GM12864 (cell line): ENCODE measurements at places on chromosomes 1 and 21.

GRCh38 chr1:68166348-68166747, 66.0 kb downstream of the WLS start:
- no peak for DNase-seq

- DNase-seq: no peak
Observed at GRCh38 chr1:213541641-213542040, 446.1 kb upstream of the PROX1 start.

- no peak for DNase-seq
Observed at GRCh38 chr1:207808911-207809555, 57.2 kb downstream of the CD46 start.

- no peak for DNase-seq
Observed at GRCh38 chr1:204390751-204391466, 20.7 kb downstream of the PPP1R15B start.

GRCh38 chr1:21634806-21635535, 34.2 kb downstream of the RAP1GAP start:
- no peak for DNase-seq

DNA sequence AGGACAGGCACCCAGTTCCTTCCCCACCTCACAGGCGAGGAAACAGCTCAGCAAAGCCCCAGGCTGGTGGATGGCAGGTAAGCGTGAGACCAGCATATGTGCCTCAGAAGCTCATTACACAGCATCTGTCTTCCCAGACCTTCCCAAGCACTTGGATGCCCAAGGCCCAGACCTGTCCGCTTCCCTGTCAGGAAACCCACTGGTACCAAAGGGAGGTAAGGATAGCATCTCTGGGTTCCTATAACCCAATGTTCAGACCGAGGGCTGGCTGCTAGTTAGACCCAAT, 3.3 kb downstream of the POFUT2 start:
- no peak for DNase-seq

DNA sequence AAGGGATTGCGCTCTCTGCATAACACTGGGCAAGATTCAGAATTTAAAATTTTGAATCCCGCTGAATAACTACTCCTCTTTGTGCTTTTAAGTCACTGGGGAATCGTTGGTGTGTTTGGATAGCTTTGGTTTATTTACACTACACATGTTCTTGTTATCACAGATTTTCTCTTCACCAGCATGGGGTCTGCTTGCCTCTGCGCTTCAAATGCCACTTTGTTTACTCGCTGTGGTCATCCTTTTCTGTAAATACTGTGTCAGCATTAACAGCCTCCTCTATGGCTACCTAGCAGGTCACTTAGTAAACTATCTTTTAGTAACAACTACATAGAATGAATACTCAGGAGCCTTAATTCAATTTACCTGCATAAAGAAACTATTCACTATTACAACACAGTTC, 14.4 kb upstream of the KCNH1 start:
- DNase-seq: no peak

GRCh38 chr1:90488451-90488850, 228.7 kb downstream of the BARHL2 start:
- DNase-seq: no peak

DNA sequence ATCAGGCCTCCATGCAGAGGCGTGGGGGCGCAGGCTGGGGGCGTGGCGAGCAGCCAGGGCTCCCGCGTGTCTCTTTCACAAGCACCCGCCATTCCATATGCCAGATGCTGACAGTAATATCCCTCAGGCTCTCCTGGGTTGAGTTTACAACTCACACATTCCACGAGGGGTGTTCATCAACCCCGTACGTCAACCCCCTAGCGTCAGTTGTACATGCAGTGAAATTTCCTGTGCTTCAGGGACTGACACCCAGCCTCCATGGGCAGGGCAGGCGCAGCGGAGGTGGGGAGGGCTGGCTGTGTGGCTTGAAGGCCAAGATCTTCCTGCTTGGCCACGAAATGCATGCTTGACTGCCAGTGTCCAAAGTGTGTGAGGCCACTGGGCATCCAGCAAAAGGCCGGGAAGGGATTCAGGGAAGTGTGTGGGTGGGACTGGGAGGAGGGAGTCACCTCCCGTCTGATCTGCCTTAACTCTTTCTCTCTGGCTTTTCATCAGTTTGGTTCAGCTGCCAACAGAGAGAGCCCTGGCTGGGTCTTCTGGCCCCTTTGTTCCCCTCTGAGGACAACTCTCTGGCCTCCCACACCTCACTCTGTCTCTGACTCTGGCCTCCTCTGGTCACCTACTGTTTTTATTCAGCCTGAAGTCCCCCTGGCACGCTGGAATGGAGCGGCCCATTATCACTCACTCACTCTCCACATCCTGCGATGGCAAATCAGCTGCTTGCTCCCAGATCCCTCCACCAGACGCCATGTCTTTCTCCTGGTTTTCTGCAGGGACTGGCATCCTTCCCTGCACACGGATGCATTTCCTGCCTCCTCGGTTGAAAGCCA, 33.8 kb downstream of the CLIC6 start:
- DNase-seq: no peak

DNA sequence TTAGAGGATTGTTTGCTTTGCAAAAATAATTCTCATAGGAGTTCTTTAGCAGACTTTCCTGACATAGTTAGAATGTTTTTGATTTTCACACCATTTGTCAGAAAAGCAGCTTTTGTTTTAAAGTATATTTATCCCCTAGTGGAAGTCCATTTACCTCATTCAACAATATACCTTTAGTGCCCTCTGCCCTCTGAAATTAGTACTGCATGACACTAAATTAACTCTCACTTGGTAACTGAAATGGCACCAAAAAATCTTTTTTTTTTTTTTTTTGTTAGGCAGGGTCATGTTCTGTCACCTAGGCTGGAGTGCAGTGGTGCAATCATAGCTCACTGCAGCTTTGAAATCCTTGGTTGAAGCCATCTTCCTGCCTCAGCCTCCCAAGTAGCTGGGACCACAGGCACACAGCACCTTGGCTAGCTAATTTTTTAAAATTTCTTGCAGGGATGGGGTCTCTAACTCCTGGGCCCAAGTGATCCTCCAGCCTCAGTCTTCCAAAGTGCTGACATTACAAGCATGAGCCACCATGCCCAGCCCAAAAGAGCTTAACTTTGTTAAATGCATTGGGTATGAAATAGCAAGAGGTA, 13.6 kb downstream of the LRRC42 start:
- no peak for DNase-seq

DNA sequence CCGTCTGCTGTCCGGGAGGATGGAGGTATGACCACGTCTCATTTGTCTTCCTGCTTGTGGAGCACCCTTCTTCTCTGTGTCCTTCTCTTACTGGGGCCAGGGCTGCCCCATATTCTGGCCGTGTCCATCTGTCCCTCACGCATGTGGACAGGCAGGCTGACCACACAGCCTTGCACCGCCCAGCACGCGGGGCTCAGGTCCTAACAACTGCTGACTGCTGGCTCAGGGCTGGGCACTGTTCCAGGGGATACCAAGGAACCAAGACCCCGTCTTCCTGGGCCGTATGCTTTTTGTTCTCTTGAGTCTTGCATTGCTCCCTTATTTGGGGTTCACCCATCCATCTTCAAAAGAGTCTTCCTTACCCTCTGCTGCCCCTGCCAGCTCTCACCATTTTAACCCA, 17.5 kb upstream of the SPSB1 start:
- DNase-seq: no peak

GRCh38 chr1:204742676-204743251, 57.2 kb upstream of the LRRN2 start:
- DNase-seq: no peak

- no peak for DNase-seq
Observed at GRCh38 chr1:202589190-202589930, 120.9 kb downstream of the SYT2 start.

- DNase-seq: no peak
Observed at GRCh38 chr1:42259739-42260064, 75.3 kb downstream of the FOXJ3 start.

- DNase-seq: no peak
Observed at GRCh38 chr1:119805746-119806145, 5.5 kb downstream of the REG4 start.

DNA sequence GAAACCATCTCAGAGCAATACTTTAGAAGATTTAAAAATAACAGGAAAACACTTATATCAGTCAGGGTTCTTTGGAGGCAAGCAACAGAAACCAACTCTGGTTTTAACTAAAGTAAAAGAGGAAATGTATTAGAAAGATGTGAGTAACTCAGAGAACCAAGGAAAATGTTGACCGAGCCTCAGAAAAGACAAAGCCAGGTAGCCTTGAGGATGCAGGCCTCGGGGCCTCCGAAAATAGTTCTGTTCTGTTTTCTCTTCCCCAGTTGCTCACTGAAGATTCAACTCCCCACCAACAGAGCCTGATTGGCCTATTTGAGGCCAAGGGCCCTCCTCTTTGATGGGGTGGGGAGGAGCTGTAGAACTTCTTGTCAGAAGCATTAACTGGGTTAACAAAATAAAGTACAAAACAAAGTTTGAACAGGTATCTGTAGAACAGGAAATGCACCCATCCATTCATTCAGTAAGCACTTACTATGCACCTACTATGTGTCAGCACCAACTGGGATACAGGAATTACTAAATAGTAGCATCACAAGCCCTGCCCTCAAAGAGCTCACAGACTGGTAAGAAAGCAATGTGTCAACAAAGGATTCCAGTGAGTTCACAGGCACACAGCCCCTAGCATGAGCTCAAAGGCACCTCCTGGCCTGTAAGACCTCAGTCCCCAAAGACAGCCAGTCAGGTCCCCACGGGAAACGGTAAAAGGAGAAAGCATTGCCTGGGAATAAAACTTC, 12.6 kb downstream of the SLAMF8 start:
- DNase-seq: peak; percentile 47

- no peak for DNase-seq
Observed at GRCh38 chr1:107142140-107142542, 1.3 kb downstream of the NTNG1 start.

DNA sequence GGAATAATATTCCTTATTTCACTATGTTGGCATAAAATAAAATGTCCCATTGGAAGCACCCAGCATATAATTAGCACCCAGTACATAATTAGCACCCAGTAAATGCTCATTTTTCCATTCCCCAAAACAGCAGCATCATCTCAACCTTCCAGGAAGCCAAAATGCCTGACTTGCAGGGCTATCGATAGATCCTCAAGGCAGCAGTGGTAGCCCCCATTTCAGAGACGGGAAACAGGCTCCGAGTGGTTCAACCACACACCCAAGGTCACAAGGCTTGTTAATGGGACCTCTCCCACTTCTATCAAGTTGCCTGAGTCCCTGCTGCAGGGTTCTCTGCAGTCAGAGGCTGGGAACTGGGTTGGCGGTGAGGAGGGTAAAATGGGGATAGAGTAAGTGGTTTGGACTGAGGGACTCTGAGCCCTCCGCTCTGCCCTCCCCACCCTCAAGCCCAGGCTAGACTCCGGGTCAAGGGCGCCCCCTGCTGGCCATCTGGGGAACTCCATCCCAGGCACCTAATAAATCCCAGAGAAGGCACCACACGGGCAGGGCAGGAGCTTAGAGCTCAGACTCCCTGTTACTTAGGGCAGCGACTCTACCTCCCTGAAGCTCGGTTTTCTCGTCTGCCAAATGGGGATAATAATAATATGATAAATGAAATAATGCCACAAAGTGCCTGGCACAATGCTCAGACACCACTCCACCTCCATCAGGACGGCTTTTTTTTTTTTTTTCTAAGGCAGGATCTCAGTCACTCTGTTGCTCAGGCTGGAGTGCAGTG, 21.9 kb upstream of the LAPTM5 start:
- no peak for DNase-seq

DNA sequence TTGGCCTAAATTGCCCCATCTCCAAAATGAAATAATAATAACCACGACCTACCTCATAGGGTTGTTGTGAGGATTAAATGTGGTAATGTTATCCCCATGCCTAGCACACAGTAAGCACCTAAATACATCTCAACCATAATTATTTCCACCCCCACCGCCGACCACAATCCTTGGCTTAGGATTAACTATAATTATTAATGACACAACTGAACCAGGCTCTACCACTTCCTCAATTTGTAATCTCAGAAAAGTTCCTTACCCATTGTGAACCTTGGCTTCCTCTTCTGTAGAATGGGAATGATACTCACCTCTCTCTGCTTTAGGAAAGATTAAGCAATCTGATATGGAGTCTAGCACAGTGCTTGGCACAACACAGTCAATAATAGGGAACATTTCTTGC, 44.3 kb upstream of the TACSTD2 start:
- DNase-seq: no peak

- no peak for DNase-seq
Observed at GRCh38 chr1:113042285-113043143, 30.5 kb upstream of the LRIG2 start.

- no peak for DNase-seq
Observed at GRCh38 chr1:95126846-95127245, 9.7 kb downstream of the TLCD4 start.

- DNase-seq: no peak
Observed at GRCh38 chr1:53811414-53811851, 26.7 kb downstream of the NDC1 start.

- no peak for DNase-seq
Observed at GRCh38 chr1:17881761-17882160, 126.6 kb downstream of the ACTL8 start.

GRCh38 chr1:46526691-46527291, 24.7 kb downstream of the KNCN start:
- DNase-seq: no peak

GRCh38 chr1:117646007-117646811, 40.4 kb downstream of the TENT5C start:
- DNase-seq: no peak

DNA sequence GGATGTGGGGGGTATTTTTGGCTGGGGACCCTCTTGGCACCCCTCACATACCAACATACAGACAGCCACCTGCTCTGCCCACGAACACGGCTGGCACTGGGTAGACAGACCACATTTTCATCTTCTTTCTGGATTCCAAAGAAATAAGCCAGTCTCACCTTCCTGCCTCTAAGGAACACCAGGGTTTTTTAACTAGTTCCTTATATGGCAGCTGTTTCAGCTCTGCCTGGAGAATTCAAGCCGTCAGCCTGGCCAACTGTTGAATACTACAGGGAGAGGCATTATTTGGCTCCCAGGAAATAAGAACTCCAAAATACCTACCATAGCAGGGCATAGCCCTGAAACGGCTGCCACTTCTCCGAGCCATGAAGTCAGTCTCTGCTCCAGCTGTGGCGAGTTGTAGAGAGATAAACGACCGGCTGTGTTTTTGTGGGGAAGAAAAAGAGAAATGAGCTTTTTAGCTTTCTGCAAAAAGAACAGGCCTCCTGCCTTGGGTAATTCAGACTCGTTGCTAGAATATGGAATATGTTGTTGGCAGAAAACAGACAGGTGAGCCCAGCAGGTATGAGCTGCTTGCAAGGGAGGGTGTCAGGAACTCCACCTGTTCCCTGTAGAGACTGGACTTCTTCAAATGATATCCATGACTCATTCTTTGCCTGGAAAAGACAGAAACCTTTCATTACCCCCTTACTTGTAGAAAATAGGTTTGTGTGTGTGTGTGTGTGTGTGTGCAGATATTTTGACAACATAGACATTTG, 51.8 kb downstream of the MT1HL1 start:
- DNase-seq: no peak

DNA sequence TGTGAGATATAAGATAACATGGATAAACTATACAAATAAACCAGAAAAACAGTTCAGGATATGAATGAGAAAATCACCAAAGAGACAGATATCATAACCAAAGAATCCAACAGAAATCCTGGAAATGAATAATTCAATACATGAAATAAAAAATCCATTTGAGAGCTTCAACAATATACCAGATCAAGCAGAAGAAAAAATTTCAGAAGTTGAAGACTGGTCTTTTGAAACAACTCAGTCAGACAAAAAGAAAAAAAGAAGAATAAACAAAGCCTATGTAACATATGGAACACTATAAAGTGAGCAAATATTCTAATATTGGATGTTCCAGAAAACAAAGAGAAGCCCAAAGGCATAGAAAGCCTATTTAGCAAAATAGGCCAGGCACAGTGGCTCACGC, 5.2 kb upstream of the KRTAP12-2 start:
- DNase-seq: no peak
